Left renal cortex interstitium (tissue), 4 donors: ENCODE measurements at places on chromosomes 4 and X. TPM values are rescaled to one million over a fixed set of nuclear protein-coding genes. Genes with fewer than 3 reads are reported as not detected.

DNA sequence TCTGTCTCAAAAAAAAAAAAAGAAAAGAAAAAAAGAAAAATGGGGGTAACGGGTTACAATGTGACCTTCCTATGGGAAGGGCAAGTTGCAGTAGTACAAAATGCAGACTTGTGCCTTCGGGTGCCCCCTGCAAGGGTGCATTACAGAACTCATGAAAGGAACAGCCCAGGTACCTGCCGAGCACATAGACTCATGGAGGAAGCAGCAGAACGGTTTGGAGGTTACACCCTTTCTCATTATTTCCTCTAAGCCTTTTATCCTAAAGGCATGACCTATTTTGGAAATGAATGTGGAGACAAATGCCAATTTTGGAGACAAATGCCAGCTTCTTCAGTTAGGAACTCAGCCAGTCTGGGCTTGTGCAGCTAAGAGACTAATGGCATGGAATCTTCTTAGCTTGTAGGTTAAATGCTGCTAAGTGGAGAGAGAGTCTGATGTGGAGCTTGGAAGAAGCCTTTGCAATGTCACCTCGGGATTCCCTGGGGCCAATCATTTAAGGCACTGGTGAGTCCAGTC is 44.1 kb upstream of the PRKX start:
- DNase-seq = no peak

The GYPA gene
- 2.1 TPM for polyA plus RNA-seq

DNA sequence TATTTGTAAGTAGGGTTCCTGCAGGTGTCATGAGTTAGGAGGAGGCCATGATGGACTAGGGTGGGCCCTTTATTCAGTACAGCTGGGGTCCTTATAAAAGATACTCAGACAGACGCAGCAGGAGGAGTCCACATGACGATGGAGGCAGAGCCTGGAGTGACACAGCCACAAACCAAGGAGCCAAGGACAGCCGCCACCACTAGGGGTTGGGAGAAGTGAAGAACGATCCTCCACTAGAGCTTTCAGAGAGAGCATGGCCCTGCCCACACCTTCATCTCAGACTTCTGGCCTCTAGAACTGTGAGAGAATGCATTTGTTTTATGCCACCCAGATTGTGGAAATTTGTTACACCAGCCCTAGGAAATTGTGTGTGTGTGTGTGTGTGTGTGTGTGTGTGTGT is 31.1 kb downstream of the JAKMIP1 start:
- DNase-seq = no peak

The PDHA2 gene
- polyA plus RNA-seq = not detected

The PGAM4 gene
- not detected for polyA plus RNA-seq

The C1QTNF7 gene
- polyA plus RNA-seq = 22.5 TPM

- DNase-seq = no peak
These were observed 25.9 kb downstream of the RNF175 start for GRCh38 chr4:153733751-153734448.

- DNase-seq = no peak
These were observed 98.2 kb downstream of the ARSJ start for GRCh38 chr4:113881256-113881655.

DNA sequence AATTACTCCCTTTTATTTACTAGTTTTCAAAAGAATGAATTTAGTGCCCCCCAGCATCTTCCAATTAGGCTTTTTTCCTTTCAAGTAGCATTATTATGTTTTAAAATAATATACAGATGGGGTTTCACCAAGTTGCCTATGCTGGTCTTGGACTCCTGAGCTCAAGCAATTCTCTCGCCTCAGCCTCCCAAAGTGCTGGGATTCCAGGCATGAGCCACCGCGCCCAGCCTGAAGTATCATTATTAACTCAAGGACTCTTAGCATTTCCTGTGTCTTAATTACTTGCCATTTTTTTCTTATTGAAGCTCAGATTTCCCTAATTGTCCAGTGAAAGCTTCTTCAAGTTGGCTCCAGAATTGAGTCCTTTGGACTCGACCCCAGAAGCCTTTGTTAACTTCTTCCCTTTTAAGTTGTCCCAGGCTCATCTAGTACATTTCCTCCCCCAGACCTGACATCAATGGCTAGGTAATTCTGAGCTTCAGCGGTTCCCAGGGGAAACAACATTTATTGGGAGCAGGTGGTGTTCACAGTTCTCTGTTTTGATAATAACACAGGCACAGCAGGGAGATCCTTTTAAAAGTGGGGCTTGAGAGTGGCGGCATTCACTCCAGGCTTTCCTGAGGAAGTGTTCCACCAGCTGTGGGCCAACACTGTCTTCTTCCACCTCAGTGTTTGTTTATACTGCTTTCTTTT is 10.0 kb downstream of the SAT1 start:
- no peak for DNase-seq

DNA sequence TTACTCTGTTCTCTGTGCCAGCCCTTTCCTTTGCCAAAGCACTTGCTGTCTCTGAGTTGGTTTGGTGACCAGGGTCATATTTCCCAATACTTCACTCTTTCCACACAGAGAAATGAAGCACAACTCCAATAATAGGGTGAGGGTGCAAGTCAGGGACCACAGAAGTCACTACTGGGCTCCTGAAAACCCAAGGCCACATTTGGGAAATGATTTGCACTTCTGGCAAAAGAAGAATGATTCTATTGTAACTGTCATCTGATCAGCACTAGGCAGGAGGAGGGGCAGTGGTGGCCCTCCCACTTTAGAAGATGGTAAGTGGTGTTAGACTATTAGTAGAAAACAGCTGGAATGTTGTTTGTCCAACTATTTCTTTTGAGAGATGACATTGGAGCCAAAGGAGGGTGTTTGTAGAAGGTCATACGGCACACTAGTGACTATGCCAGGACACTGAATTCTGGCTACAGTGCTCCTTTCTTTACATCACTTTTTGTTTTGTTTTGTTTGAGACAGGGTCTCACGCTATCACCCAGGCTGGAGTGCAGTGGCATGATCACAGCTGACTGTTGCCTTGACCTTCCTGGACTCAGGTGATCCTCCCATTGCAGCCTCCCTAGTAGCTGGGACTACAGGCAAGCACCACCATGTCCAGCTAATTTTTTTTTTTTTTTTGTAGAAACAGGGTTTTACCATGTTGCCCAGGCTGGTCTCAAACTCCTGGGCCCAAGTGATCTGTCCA is 10.8 kb upstream of the HADH start:
- no peak for DNase-seq

DNA sequence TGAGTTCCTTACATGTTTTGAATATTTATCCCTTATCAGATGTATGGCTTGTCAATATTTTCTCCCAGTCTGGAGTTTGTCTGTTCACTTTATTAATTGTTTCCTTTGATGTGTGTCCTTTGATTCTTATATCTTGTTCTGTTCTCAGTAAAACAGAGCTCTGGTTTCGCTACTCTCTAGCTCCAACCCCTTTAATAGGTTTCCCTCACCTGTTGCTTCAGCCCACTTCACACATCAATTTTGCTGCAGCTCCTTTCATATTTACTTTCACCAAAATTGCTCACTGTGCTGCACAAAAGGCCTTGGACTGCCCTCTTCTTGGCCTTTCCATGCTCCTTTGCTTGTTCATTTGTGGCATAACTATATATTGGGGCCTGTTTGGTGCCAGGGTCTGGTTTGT is 85.1 kb downstream of the CFAP299 start:
- DNase-seq = no peak
